Sigmoid colon (tissue), 7 donors: ENCODE measurements at places on chromosomes 7 and 10. TPM values are rescaled to one million over a fixed set of nuclear protein-coding genes. Genes with fewer than 3 reads are reported as not detected.

- no peak for DNase-seq
Measured at GRCh38 chr10:121526135-121526790, 72.0 kb downstream of the FGFR2 start.

DNA sequence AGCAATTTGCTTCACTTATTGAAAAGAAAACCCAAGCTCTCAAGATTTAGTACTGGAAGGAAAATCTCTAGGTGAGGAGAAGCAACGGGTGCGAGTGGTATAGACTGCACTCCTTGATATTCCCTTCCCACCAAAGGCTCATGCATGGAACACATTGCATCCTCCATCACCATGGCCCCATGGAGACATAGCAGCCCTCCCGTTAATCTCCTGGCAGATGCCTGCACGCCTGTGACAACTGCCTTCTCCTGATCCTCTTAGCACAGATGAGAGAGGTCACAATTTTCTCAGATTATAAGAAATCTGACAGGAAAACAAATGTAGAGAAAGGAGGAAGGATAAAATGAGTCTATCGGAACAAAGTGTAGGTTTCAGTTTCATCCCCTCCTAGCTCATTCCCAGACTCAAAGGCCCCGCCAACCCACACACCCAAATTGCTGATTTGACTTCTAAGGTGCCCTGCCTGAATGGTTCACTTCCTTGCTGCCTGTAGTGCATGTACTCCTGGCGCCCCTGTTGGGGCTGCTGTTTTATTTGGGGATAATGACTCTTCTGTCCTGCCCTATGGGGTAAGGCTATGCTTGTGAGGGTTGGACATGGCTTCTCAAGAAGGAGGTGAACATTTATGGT, 50.0 kb downstream of the PLXNA4 start:
- DNase-seq: no peak

DNA sequence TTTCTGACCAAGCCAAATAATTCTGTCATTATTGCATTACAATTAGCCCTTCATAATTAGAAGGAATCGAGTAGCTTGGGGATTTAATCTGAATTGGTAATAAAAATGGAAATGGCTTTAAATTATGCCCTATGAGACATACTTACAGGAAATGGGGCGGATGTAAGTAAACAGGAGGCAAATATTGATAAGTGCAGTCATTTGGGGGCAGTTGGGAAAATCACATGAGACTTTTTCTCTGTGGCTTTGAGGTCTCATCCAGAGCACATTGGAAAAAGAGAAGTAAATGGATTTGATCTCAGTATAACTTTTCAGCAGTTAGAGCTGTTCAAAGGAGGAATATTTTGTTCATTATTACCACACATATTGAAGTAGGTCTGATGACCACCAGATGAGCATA, 307.8 kb upstream of the POM121L12 start:
- DNase-seq: no peak

The ENO4 gene
- total RNA-seq: 13.0 TPM

The COBL gene
- 10.0 TPM for total RNA-seq

The HOXA5 gene
- 12.2 TPM for total RNA-seq

The FAM237B gene
- not detected for total RNA-seq

The SOSTDC1 gene
- 1.6 TPM for total RNA-seq

The SCART1 gene
- 2.9 TPM for total RNA-seq

The FRMPD2 gene
- total RNA-seq: not detected
